SK-N-DZ (cell line): ENCODE measurements at places on chromosomes 3 and 15.

DNA sequence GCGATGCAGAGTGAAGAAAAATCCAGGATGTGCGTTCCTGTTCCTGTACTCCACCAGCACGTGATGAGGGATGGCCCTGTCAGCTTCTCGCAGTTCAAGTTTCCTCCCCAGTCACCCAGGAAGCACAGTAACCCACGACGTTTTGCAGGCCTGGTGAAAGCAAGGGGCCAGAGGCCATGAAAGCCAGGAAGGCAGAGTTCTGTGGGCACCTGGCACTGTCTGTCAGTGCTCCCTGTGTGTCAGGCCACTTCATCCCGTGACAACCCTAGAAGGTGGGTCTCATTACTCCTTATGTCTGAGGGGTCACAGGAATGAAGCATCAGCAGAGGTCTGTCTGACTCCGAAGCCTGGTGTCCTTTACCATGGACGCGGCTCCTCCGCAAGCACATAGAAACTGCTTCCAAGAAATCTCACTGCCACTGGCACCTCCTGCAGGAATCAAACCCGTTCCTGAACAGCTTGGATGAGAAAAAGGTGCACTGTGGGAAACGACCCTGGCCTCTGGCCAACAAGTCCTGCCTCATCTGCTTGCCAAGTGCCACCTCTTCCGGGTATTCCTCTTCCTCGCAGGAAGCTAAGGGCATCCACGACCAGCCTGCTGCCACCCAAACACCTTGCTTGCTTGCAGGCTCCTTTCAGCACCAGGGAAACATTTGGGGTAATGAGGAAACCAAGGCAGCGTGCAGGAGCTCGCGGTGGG is 14.6 kb downstream of the RAB43 start:
- no peak for DNase-seq

GRCh38 chr15:42134617-42135245 is 21.7 kb downstream of the PLA2G4F start:
- no peak for DNase-seq

- DNase-seq, result peak; percentile 9
These were observed 70.8 kb downstream of the SCN11A start for GRCh38 chr3:38980938-38981337.

DNA sequence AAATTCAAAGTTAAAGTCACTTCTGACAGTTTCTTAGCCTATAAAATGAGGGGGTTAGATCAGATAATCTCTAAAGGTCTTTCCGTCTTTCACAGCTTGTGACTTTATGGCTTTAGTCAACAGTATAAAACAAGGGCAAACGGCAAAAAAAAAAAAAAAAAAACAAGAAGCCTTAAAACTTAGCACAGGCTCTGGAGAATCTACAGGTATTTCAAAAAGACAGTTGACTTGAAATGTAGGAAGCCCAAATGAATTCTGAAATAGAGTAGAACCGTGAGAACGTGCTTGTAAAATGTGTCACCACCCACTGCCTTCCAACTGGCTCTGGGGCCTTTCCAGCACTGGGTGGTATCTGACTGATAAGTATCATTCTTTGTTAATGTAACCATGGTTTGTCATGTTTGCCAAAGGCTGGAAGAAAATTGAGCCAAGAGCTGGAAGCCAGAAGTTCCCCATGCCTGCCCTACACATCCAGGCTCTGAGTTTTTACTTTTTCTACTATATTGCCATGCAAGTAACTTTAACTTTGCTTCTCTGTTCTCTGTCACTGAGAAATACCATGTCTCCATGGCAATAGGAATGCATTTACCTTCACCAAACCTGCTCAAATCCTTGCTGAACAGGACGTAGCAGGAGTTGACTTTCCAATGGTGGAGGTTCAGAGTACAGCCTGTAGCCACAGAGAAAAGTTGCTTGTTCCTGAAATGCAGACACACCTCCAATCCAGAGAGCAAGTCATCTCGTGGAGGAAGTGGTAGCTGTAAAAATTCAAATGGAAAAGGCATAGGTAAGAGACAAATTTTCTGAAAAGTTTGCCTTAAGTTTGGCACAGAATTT is 35.8 kb upstream of the THSD4 start:
- no peak for DNase-seq

- DNase-seq, result peak; percentile 11
These were observed 59.5 kb upstream of the DCLK3 start for GRCh38 chr3:36823806-36824205.

DNA sequence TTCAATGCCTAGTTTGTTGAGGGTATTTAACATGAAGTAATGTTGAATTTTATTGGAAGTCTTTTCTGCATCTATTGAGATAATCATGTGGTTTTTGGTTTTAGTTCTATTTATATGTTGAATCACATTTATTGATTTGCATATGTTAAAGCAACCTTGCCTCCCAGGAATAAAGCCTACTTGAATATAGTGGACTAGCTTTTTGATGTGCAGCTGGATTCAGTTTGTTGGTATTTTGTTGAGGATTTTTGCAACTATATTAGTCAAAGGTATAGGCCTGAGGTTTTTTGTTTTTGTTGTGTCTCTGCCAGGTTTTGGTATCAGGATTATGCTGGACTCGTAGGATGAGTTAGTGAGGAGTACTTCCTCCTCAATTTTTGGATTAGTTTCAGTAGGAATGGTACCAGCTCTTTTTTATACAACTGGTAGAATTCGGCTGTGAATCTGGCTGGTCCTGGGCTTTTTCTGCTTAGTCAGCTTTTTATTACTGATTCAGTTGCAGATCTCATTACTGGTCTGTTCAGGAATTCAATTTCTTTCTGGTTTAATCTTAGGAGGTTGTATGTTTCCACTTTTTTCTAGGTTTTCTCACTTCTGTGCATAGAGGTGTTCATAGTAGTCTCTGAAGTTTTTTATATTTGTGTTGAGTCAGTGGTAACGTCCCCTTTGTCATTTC is 209.8 kb upstream of the RBMS3 start:
- DNase-seq, result no peak

- no peak for DNase-seq
These were observed 173.7 kb upstream of the CTDSPL start for GRCh38 chr3:37687966-37688365.

DNA sequence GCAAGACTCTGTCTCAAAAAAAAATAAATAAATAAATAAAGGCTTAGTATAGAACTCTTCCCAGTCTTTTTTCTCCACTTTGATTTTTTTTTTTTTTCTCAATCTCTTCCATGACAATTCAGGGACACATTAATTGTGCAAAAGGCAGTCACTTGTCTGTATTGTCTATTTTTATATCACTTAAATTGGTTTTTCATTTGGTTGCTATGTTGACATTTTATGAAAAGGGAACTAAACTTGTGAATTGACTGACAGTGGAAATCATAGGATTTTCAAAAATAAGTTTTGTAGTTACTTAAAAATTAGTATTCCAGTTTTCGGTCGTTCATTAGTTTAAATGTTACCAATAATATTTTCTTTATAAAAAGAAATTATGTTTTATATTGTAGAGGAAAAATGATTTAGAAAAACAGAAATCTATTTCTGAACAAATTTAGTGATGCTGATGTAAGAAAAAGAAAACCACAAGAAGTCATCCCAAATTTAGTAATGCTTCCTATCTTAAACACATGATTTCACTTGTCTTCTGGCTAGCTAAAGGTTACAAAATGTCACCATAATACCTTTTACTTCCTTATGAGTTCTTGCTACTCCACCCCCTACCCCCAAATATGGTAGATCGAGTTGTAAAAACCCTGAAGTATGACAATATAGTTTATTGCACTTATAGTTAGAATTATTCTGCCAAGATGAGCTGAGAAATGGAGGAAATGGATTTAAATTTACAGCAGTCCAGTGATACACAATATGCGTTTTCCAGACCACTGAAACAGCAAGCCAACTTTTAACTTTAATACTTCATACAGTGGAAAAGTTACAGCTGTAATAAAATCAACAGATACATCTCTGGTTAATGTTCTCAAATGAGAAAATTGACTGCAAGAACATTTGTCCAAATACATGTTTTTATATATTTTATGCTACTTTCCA is 37.0 kb downstream of the PPARG start:
- DNase-seq, result no peak

DNA sequence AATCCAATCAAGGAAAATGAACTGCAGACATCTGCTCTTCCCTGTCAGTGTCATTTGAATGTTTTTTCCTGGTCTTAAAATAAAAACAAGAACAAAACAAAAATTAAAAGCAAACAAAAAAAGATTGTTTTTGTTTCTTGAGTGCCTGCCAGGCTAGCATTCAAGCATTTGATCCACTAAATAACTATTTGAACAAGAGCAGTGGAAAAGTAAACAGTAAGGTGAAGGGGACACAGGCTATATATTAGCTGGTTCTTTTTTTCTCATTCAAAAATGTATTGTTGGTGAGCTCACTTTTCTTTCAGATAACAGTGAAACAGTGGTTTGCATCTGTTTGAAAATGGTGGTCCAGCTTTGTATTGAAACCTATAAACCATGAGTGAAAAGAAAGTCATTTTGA is 586.9 kb upstream of the SGO1 start:
- no peak for DNase-seq

DNA sequence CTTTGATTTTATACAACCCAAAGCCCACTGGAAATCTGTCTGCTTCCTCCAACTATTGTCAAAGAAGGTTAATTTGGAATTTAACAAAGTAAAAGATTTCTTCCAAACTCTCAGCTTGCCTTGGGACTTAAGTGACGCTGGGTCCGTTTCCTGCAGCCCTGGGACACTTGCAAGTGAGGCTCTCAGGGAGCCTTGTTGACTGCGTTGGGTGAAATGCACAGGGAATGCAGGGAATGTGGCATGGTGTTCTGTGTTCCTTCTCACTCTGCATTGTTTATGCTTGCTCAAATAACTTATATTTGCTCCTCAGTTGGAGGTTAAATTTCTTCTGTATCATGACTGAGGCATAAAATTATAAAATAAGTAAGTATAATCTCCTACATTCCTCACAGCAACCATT is 60.9 kb upstream of the TJP1 start:
- no peak for DNase-seq

GRCh38 chr3:39408493-39409372 is 2.2 kb downstream of the RPSA start:
- no peak for DNase-seq

GRCh38 chr3:152183473-152183872 is 85.3 kb upstream of the MBNL1 start:
- DNase-seq, result peak; percentile 59

DNA sequence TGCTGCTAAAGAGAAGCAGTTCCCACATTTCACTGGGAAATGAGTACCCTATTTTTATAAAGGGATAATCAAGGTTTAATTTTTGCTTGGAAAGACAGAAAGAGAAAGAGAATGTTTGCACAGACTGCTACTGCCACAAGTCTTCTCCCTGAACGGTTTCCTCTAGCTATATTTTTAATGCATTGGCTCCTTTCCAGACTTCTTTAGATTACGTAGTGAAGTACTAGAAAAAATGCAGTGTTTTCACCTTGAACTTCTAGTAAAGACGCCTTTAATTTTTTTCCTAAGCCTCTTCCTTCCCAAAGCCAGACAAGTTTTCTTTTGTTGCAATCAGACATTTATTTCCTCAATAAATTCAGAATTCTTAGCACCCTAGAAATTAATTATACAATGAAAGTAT is 248.3 kb upstream of the CCDC54 start:
- no peak for DNase-seq

DNA sequence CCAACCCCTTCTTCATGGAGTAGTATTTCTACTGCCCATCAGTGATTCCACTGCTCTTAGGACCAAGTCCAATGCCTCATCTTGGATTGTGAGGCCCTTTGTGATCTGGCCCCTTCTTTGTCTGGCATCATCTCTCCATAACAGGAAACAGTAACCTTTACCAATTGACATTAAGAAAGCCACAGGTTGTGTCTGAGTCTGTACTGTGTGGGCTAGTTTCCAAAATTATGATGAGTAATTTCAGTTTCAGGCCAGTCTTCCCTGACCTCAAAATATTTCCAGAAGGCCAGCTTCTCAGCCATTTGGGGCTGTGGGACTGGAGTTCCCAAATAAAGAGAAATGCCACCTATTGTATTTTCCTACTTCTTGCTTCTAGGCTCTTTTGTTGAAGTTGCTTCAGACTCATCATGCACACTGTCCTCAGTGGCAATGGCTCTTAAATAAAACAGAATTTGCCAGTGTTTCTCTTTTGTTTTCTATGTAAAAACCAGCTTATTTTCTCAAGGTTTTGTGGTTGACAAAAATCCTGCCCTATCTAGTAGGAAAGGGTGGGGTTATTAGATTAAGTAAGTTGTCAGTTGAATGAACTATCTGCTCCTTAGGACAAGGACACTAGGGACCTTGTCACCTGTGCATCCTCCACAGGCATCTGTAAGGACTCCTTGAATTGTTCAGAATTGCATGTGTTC is 47.0 kb upstream of the ACKR4 start:
- DNase-seq, result no peak

- no peak for DNase-seq
These were observed 20.0 kb downstream of the SLC35G2 start for GRCh38 chr3:136838641-136839555.

DNA sequence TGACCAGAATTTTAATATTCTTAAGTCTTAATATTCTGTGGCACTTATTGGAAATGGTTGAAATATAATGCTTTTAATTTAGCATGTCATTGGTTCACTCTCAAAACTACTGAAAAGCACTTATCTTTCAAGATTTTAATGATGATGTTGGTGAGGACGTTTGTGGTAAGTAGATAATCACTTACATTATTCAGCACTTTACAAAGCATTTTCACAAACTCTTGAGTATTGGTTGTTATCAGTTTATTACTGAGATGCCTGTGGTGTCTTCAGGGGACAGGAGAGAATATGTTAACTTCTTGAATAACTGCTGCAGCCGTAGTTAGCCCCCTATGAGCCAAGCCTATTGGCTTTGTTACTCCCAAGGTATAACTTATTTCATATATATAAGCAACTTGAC is 15.2 kb downstream of the TGFBR2 start:
- no peak for DNase-seq

GRCh38 chr3:97938444-97938843 is 33.8 kb downstream of the RIOX2 start:
- no peak for DNase-seq

DNA sequence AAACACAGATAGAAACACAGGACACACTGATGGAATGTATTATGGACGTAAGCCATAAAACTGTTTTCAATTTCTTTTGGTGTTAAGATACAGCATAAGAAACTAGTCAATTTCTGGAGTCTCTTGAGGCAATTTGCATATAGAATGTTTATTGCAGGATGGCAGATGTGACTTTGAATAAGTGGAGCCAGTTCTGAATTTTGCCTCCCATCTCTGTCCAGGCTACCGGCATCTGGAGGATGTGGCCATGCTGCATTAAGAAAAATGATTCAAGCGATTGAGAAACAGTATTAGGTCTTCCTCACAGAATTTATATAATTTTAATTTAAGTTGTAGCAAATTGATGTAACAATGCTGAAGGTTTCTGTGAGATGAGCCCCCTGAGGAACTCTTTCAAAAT is 81.5 kb downstream of the CHST2 start:
- DNase-seq, result no peak

- no peak for DNase-seq
These were observed 67.9 kb downstream of the CRTC3 start for GRCh38 chr15:90597577-90597976.
